ENCODE measurements at places on chromosomes 1 and 21.

GRCh38 chr1:83717785-83718184 lies 281.1 kb downstream of the TTLL7 start:
- no peak for DNase-seq

- DNase-seq: no peak
These were observed 23.0 kb upstream of the DNAJC11 start for GRCh38 chr1:6724517-6725141.

DNA sequence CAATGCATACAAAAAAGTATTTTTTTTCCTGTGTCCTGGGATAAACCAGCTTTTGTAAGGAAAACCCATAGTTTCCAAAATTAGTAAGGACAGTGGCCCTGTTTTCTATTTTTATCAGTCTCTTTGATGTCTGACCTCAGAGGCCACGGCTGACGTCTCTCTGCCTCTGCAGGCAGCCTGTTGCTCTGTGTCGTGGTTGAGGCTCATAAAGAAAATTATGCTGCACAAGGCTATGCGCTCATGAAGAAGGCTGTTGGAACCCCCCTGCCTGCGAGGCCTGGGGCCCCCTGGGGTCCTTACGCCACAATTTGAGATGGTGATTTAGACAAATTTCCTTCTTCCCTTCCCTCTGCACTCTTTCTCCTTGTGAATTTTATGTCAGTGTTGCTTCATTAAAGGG lies 48.9 kb downstream of the AGPAT3 start:
- no peak for DNase-seq

GRCh38 chr1:204455063-204455830 lies 39.4 kb downstream of the PIK3C2B start:
- no peak for DNase-seq

GRCh38 chr1:61853583-61853982 lies 111.3 kb downstream of the PATJ start:
- DNase-seq: no peak

DNA sequence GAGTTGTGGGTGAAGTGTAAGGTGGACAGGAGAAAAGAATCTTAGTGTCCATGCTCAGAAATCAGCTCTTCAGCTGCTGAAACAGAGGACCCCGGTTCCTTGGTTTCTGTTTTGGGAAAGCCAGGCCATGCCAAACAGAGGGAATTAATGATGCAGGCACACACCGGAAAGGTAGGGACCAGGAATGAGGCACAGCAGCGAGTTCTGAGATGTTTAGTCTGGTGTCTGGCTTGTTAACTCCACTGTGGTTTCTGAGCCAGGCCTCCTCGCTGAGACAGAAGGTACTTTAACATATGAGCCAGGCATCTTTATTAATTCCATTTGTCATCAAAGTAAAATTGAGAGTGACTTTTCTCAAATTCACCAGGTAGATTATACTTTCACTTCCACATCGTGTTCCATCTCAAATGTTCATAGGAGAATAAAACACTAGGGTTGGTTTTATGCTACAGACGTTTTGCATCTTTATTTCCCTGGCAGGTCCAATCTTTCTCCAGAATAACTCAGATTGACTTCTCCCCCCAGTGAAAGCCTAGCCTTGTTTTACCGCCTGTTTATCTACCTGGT lies 23.5 kb downstream of the LRRC8D start:
- DNase-seq: no peak

GRCh38 chr1:108817016-108817415 lies 39.9 kb downstream of the AKNAD1 start:
- no peak for DNase-seq

DNA sequence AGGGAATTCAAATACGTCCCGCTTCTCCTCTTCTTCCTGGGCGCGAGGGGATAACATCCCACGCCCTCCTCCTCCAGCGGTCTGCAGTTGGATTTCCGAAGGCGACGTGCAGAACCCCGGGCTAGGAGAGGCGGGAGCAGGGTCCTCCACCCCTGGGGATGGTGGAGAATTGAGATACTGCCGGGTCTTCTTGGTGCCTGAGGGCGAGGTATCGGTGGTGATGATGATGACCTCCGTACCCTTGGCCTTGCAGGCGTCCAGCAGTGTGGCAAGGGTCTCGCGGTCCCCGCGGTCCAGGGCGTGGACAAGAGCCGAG lies 3.2 kb upstream of the LIX1L start:
- DNase-seq: no peak

- DNase-seq: no peak
These were observed 626.5 kb downstream of the PTPRC start for GRCh38 chr1:199265319-199265718.

GRCh38 chr1:161350671-161351070 lies 17.0 kb downstream of the CFAP126 start:
- DNase-seq: no peak
